Stimulated activated CD8-positive, alpha-beta memory T cell treated with anti-CD3 and anti-CD28 coated beads, Interleukin-7, amount 100 ng/mL, for 48 hours (primary cell): ENCODE measurements at places on chromosomes 2 and 18.

DNA sequence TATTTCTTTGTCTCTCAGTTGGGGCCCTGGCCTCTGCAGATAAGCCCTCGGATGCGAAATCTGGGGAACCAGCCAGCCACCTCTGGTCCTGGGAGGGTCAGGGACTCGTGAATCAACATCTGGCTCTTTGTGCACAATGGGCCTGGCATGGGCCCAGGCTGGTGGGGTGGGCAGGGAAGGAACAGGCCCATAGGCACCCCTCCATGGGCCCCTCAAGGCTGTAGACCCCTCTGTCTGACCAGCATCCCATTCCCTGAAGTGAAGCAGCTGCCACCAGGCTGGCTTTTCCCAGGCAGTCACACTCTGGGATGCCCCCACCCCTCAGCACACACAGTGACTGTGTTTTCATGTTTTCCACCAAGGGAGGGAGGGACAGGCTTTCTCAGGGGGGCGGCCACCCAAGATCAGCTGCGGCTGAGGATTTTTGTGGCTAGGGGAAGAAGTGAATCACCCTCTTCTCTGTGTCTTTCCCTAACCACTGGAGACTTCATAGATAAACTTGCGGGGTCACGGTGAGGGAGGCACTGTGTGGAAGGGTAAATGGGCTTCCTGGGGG, 166.0 kb downstream of the AGAP1 start:
- no peak for DNase-seq

DNA sequence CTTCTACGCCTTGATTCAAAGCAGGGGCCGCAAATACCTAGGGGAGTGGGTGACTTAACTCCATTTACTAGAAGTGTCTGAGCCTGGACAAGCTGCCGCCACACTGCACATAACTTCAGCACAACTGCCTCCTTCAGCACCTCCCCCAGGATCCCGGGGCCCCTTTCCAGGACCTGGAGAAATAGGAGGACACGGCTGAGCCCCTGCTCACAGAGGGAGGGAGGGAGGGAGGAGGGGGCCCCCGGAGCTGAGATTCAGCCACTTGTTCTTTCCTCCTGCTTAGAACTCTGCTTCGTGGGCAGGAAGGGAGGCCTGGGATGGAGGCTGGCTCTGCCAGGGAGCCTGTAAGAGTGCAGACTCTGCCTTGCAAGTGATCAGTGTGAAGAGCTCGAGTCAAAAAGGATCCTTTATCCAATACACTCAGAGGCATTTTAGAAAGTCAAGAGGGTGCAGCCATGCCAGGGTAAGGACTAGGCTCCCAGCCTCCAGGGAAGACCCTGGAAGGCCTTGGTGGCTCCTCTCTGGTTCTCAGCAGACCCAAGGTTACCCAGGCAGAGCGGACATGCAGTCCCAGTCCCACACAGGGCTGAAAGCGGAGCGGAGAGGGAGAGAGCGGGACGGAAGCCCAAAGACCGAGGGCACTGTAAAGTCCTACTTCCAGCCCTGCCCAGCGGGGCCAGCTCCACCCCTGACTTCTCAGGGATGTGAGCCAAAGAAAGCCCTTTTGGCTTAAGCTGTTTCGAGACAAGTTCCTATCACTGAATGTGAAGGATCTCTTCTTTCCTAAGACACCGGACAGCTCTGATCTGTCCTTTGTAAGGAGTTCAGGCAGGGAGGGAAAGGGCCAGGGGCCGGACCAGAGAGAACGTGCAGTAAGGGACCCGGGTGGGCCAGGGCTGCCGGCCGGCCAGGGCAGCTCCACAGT, 8.6 kb upstream of the ARMC9 start:
- DNase-seq: no peak

GRCh38 chr18:24491927-24492834, 31.7 kb downstream of the HRH4 start:
- no peak for DNase-seq

- no peak for DNase-seq
These were observed 1.3 kb downstream of the BIRC6 start for GRCh38 chr2:32358111-32358482.

- DNase-seq: no peak
These were observed 5.5 kb upstream of the CYP27A1 start for GRCh38 chr2:218776488-218776887.

DNA sequence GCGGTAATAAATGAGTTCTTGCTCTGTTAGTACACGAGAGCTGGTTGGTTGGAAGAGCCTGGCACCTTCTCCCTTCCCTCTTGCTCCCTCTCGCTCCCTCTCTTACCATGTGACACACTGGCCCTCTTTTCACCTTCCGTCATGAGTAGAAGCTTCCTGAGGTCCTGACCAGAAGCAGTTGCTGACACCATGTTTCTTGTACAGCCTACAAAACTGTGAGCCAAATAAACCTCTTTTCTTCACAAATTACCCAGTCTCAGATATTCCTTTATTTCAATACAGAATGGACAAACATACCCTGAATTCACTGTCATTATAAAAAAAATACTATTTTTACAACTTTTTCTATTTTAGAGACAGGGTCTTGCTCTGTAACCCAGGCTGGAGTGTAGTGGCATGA, 40.7 kb downstream of the EMILIN2 start:
- DNase-seq: no peak

- no peak for DNase-seq
These were observed 96.2 kb upstream of the B3GNT7 start for GRCh38 chr2:231299267-231299666.

DNA sequence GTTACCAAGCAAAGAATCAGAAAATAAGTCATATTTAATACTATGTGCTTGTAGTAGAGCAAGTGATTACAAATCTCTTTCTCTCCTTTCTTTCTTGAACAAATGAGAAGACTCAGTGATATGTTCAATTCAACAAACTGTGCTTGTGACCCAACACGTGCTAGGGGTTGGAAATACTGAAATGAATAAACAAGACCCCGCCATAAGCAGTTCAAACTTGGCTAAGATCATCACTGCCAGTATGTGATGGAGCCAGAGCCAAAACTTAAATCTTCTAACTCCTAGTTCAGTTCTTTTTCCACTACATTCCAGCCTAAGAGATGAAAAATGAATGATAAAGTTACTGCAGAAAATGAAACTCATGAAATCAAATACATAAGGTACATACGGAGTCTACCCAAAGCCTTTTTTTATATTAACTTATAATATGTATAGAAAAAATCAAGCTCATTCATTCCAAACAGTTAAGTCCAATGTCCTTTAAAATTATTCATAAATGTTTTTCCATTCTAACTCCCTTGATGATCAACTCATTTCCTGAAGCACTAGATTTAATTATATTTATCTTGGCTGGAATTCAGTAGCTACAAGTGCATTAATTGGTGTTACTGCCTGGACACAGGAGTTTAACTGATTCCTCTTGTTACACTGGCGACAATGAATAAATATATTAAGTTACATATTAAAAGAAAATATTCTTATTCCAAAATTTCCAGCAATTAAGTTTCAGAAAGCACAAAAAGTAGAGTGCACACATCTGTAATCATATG, 36.0 kb downstream of the GALNT3 start:
- DNase-seq: no peak

DNA sequence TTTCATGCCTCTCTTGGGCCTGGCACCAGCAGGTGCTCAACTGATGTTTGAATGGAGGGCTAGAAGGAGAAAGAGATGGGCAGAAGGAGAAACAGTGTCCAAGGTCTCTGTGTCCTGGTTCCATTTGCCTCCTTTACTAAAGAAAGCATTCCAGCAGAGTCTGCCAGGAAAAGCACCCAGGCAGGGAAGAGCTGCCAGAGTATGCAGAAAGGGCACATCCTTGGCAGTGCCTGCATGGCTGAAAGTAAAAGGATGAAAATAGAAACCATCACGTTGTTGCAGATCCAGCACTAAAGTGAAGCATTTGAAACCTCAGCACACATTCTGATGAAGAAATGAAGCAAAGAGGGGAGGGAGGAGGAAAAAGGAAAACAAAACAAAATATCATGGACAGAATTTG, 142.2 kb downstream of the ESCO1 start:
- DNase-seq: no peak

- DNase-seq: no peak
These were observed 1.6 kb downstream of the FEV start for GRCh38 chr2:218983263-218983933.

DNA sequence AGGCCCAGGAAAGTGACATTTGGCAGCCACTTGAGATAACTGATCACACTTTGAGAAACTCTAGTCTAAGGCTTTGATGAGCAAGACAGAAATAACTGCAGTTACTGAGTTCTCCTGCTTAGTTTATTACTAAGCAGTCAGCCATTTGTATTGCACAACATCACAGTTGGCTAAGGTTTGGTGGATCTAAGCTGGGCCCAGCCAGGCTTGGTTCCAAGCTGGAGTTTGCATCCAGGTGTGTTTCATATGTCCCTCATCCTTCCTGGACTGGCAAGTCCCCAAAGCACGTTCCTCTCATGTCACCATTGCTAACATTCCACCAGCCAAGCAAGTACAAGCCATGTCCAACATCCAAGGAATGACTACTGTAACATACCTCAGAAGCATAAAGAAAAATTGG, 71.3 kb upstream of the ZNF532 start:
- no peak for DNase-seq

- DNase-seq: no peak
These were observed 1.3 kb downstream of the LCLAT1 start for GRCh38 chr2:30448308-30448707.

DNA sequence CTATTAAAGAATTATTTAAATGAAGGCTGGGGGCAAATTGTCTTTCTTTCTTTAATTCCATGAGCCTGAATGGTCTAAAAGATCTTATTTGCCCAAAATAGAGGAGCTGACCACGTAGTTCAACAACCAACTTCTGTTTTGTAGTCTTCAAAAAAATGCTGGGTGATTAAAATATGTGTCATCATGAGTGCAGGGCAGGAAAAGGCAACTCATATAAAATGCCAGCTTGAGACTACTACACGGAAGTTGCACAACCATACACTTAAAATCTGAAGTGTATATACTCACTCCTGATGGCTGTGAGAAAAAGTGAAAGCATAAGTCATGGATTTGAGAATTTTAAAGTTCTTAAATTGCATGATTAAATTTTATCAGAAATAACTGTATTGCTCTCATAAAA, 210.9 kb downstream of the DYM start:
- no peak for DNase-seq

DNA sequence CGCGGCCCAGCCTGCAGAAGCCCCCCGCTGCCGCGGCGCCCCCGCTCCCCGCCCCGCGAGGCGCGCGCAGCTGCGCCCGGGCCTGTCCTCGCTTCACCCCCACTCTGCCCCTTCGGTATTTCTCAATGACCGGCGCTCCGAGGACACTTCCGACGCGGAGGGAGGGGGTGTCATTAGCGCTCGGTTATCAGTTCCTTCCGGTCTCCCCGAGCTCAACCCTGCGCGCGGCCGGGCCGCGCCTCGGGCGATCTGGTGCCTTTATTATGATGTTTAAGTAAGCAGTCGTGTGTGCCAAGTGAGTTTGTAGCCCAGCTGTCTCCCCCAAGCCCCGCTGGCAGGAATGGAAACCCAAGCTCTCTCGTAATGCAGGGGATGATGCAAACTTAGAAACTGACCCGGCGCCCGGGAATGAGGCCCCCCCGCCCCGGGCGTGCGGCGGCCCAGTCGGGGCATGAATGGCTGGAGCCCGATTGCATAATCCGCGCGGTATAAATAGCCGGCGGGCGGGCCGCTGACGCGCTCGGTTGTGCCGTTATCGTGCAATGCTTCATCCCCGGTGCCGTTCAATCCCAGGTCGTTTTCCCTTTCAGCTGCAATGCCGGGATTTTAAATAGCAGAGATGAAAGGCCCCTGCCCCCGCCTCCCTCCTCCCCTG, 3.9 kb upstream of the SPRED2 start:
- no peak for DNase-seq
